ENCODE measurements at places on chromosomes 2 and 18.

DNA sequence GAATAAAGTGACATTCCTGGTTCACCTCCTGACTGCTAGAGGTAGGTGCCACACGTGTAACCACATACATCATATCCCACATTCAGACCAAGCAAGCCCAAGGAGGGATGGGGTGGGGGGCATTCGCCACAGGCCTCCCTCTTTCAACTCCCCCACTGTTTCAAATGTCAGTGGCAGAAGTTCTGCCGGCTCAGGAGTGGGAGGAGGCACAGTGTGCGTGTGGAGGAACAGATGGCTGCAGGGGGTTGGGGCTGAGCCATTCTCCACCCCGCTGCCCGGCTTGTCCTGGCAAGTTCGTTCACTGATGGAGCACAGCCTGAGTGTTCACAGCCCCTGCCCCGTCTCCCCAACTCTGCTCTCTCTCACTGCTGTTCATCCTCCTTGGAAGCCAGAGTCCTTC is 75.4 kb upstream of the TANC1 start:
- DNase-seq: peak; percentile 24

GRCh38 chr2:29744976-29745375 is 176.4 kb downstream of the ALK start:
- DNase-seq: no peak

DNA sequence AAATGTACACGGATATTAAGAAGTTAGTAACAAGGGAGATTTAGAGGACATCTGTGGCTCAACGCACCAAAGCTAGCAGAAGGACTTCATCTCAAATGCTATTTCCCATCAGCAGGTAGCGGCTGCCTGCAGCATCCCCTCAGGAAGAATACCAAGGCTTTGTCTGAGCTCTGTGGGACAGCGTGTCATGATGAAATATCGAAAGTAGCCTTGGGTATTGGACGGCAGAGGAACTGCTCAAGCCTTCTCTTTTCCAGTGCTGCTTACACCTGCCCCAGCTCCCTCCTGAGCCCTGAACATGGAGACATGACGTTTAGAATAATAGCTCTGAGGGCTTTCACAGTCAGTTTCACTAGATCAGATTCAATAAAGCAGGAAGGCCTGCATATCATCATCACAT is 241.6 kb downstream of the SUCLG1 start:
- no peak for DNase-seq

- no peak for DNase-seq
Observed at GRCh38 chr18:34219651-34220050, 5.1 kb downstream of the NOL4 start.

- DNase-seq: no peak
Observed at GRCh38 chr2:4122726-4123125, 419.4 kb downstream of the DCDC2C start.

DNA sequence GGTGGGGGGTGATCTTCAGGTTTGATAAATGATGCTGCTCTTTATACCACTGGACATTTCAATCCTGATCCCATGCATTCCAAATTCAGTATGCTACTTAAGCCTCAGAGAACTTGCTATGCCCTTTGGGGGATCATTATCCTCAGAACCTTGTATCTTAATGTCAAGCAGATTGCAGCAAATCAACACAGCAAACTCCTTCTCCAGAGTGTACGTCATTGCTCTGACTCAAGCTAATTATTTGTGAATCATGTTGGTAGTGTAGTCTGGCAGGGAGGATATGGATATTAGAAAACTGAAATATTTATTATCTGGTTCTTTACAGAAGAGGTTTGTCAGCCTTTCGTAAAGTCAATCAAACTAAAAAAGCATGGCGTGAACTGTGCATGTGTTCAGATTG is 562.5 kb upstream of the FAM98A start:
- no peak for DNase-seq

DNA sequence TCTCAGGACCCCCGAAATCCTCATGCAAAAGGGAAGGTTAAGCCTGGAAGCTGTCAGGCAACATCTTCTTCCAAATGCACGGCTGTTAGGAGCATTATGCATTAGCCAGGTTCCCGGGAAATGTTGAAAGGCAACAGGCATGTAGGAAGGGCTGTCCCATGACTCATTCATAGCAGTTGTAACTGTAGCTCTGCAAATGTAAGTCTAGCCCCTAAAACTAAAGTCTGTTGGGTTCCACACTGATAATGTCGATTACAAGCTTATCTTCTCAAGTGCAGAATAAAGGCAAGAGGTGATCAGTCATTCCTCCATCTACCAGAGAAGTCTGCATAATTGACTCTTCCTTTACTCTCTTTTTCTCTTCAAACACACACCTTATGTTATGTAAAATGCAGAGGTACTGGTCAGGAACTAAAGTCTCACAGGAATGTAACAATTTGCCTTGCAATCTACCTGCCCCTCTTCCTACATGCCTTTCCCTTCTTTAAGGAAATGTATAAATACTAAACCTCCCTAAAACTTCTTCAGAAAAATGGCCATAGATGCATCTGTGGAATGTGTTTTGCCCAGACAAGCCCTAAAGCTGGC is 99.8 kb downstream of the AKAIN1 start:
- DNase-seq: no peak

- DNase-seq: no peak
Observed at GRCh38 chr2:184452907-184453306, 145.4 kb upstream of the ZNF804A start.

DNA sequence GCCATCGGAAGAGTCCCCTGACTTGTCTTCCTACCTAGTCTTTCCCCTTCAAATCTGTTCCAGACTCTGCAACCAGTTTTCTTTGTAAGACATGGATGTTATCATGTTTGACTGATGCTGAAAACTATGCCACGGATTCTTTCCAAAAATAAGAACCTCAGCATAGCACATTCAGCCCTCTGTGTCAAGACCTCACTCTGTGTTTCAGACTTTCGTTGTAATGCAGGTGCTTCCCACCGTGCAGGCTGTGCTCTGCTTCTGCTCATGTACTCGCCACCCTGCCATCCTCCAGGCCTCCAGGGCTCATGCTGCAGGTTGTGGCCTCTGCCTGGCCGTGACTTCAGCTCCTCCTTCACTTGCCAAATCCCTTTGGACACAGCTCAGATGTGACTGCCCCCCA is 347.0 kb upstream of the RAB12 start:
- no peak for DNase-seq

DNA sequence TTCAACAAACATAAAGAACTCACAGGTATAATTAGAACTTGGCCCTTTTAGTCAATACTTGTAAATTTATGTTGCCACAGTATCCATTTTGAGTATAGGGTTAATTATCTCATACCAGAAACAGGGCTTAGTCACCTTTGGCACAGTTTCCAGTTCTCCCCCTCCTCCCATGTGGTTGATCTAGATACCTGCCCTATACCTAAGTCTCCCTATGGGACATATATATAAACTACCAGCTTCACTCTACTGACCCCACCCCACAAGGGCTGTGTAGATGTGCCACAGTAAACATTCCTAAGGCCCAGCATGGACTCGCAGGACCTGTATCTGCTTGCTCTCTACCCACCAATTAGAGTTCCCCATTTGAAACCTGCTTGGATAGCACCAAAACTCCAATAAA is 371.7 kb upstream of the RND3 start:
- DNase-seq: no peak

DNA sequence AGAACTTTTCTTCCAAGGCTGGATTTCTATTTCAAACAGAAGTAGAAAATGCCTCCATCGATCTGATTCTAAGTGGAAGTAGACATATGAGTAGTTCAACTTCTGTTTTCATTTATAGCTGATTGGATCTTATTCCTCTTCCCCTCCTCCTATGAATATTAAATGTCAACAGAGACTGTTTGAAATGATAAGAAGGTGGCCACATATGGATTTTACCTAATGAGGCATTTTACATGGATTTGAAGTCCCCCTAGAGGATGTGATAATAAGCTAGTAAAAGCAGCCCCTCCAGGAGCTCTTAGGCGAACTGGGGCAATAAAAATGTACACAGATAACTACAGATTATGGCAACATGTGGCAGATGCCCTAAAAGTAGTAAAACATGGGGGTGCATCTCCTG is 71.0 kb downstream of the UPP2 start:
- DNase-seq: no peak

GRCh38 chr2:26580151-26580550 is 61.0 kb downstream of the CIB4 start:
- no peak for DNase-seq

- no peak for DNase-seq
Observed at GRCh38 chr2:172087780-172088244, 2.5 kb downstream of the DLX1 start.

- no peak for DNase-seq
Observed at GRCh38 chr2:112482309-112483041, 519 bp downstream of the TTL start.

GRCh38 chr2:239730897-239731296 is 294.2 kb downstream of the NDUFA10 start:
- no peak for DNase-seq

GRCh38 chr2:110106642-110107041 is 9.0 kb downstream of the MALL start:
- peak; percentile 97 for DNase-seq

GRCh38 chr2:71859211-71859847 is 288.3 kb downstream of the CYP26B1 start:
- no peak for DNase-seq

GRCh38 chr2:53129851-53130250 is 637.8 kb upstream of the CHAC2 start:
- peak; percentile 74 for DNase-seq

- peak; percentile 33 for DNase-seq
Observed at GRCh38 chr2:200681697-200682096, 95.9 kb downstream of the AOX1 start.

DNA sequence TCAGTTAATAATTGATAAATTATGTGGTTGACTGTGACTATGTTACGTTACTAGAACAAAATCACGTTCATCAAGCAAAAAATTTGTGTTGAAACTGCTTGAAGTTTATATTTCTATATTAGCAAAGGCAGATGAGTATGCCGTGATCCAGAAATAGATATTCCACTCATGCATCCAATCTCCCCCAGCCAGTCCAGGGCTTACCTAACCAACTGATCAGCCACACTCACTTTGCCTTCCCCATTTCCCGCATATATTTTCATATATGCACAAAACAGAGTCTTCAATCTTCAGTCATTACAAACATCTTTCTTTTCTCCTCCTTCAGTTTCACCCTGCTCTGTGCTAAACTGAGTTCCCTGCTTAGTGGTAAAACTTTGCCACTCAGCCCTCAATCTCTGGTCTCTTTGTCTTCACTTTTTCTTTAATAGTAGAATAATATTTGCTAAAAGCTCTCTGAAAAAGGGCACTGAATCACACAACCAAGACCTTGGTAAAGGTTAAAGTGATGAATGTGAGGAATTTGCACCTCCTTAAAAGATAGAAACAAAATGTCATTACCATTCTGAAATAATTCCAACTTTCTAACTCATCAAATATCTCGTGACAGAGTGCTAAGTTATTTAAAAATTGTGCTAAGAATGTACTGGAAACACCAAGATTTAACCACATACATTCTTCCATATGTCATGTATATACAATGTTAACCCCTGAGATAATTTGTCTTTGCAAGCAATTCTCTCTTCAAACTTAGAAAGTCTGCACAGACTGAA is 893.2 kb upstream of the CRIM1 start:
- peak; percentile 60 for DNase-seq

- peak; percentile 78 for DNase-seq
Observed at GRCh38 chr2:12317814-12318426, 398.8 kb upstream of the TRIB2 start.

GRCh38 chr2:37550190-37550589 is 121.3 kb downstream of the CDC42EP3 start:
- DNase-seq: no peak

- DNase-seq: no peak
Observed at GRCh38 chr2:109647636-109648035, 33.5 kb downstream of the SOWAHC start.

- DNase-seq: no peak
Observed at GRCh38 chr2:144465749-144466148, 54.2 kb downstream of the ZEB2 start.

Data from astrocyte of the cerebellum (primary cell).